Epithelial cell of umbilical artery (primary cell): ENCODE measurements at places on chromosomes 5 and 9. TPM values are rescaled to one million over a fixed set of nuclear protein-coding genes. Genes with fewer than 3 reads are reported as not detected.

The SH3PXD2B gene
- 10.6 and 15.9 TPM in 2 replicates for total RNA-seq

The WNK2 gene
- not detected in 2 replicates for total RNA-seq

The SPZ1 gene
- not detected in 2 replicates for total RNA-seq

The GNA14 gene
- 0.97 and 8.4 TPM in 2 replicates for total RNA-seq

The KCNIP1 gene
- total RNA-seq, result not detected in 2 replicates

The TMEM215 gene
- not detected in 2 replicates for total RNA-seq
